ENCODE measurements at places on chromosomes 3 and 15. TPM values are rescaled to one million over a fixed set of nuclear protein-coding genes. Genes with fewer than 3 reads are reported as not detected.

- H3K36me3 ChIP-seq: peaks cover 32% of the 10 kb centered on the region
- H3K27me3 ChIP-seq: no peaks in the 10 kb centered on the region
- peaks cover 52% of the 10 kb centered on the region for H3K4me1 ChIP-seq
- DNase-seq: no peak
Measured at GRCh38 chr3:38124324-38125122, 12.4 kb downstream of the ACAA1 start.

- no peak overlapping the region for H3K4me3 ChIP-seq
- no peak overlapping the region for H3K27ac ChIP-seq
- peaks cover 2% of the 10 kb centered on the region for H3K36me3 ChIP-seq
- H3K4me1 ChIP-seq: no peaks in the 10 kb centered on the region
- no peak for DNase-seq
Measured at GRCh38 chr15:74682954-74683353, 12.9 kb downstream of the EDC3 start.

DNA sequence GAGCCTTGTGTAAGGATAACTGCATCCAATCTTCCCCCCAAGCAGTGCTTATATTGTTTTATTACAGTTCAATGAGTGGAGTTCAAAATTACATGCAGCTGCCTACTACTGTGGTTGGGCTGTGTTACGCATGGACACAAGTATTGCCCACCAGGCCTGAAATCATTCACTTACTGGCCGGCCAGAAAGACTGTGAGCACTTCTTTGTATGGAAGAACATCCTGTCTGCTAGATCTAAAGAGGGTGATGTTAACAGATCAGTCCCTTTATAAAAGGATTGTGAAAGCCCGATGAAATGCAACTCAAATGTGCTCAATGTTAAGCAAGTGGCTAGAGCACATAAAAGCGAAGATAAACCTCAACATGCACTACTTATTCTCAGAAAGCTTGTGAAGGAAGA lies 132.5 kb downstream of the FOXP1 start:
- no peaks in the 10 kb centered on the region for H3K4me1 ChIP-seq
- no peaks in the 10 kb centered on the region for H3K27me3 ChIP-seq
- no peak overlapping the region for H3K27ac ChIP-seq
- no peak overlapping the region for H3K4me3 ChIP-seq

DNA sequence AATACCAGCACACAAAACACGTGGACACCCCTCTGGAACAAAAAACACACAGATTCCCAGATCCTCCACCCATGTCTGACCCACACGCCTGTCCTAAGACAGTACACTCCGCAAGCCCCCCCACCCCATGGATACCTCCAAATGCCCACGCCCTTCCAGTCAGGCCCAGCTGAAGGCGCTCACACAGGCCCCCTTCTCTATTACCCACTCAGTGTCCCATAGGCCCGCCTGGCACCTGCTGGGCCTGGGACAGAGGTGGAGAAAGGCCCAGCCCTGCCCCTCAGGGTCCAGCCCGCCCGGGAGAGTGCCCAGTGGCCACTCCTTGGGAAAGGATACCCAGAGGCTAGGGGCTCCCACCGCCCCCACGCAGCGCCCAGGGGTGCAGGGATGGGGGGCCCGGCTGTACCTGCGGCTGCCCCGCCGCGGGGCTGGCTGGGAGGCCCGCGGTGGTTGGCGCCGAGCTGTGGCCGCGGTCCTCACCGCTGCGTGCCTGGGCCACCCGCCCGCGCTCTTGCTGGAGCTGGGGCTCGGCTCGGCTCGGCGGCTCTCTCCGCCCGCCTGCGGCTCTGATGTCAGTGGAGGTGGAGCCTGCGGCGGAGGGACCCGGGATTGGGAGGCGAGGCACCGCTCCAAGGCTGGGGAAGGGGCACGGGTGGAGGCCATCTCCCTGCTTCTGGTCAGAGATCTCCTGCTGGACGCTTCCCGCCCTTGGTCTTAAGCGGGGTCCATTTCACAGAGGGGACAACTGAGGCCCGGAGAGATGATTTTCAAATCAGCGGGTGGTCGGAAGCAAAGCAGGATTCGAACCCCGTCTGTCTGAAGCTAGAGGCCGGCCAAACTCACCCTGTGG lies at the start of gene CAMK1:
Gene CAMK1, minus strand, starts transcription at position 522 of the 850 bp plus-strand sequence. CDS start 2,198 bp downstream, outside the sequence.
- DNase-seq: peak; percentile 70
- H3K27ac ChIP-seq: peak within 1 kb of the TSS; percentile 88
- H3K36me3 ChIP-seq: peaks cover 4% of the 10 kb centered on the region
- peak within 1 kb of the TSS; percentile 50 for H3K4me3 ChIP-seq
- H3K27me3 ChIP-seq: no peaks in the 10 kb centered on the region
- H3K4me1 ChIP-seq: peaks cover 8% of the 10 kb centered on the region

GRCh38 chr3:138818185-138818860 lies 16.4 kb downstream of the PIK3CB start:
- no peak for DNase-seq
- H3K36me3 ChIP-seq: no peaks in the 10 kb centered on the region
- H3K27me3 ChIP-seq: no peaks in the 10 kb centered on the region
- H3K4me1 ChIP-seq: peaks cover 7% of the 10 kb centered on the region
- H3K4me3 ChIP-seq: no peak overlapping the region

GRCh38 chr3:9553021-9553947 lies at the start of gene LHFPL4:
Gene LHFPL4, minus strand, starts transcription at chr3:9553822. Its CDS starts 1,143 bp downstream, at chr3:9552679.
- H3K36me3 ChIP-seq: no peaks in the 10 kb centered on the region
- peaks cover 9% of the 10 kb centered on the region for H3K27me3 ChIP-seq
- no peak for DNase-seq
- H3K4me3 ChIP-seq: no peak within 1 kb of the TSS

DNA sequence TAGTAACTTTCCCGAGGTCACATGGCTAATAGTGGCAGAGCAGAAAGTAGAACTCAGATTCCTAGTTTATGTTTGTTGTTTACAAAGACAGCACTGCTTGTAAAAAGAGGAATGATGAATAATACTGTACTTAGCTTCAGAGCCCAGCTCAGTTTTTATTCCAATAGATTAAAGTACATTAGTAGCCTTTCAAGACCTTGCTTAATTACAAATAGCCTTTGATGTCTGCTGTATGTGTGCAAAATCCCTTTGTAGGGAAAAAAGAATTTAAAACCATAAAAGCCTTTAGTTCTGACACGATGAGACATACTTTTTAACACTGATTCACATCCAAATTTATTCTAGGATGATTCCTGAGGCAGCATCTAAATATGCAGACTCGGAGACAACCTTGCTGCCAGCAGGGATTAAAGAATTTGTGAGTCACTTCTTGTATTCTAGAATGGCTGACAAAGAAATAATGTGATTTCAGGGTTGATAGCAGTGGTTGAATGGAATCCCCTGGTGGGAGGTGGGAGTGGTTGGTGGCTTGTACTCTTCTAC lies 324.2 kb upstream of the TGFBR2 start:
- H3K27ac ChIP-seq: no peak overlapping the region
- H3K36me3 ChIP-seq: no peaks in the 10 kb centered on the region
- no peaks in the 10 kb centered on the region for H3K4me1 ChIP-seq
- no peaks in the 10 kb centered on the region for H3K27me3 ChIP-seq

DNA sequence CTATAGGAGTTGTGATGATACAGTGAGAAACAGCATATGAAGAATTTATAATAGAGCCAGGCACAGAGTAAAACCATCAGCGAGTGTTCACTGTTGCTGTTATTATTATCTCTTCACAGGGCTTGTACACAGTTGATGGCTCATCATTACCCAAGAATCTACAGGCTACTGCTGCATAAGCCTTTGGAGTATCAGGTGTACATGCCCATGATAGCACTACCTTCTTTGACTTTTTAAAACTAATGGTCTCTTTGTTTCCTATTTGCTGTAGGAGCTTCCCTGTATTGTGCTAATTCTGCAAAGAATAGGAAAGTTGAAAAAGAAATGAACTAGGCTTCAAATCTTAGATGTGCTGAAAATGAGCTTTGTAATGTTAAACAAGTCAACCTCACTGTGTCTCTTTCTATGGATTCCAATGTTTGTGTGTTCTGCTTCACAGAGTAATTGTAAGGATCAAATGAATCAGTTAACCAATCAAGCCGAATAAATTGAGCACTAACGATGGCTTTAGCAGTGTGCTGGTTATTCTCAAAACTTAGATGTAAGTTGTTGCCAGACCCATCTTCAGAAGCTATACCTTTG lies 138.8 kb downstream of the TUSC7 start:
- no peak overlapping the region for H3K4me3 ChIP-seq
- H3K27ac ChIP-seq: no peak overlapping the region
- no peaks in the 10 kb centered on the region for H3K27me3 ChIP-seq
- no peak for DNase-seq
- H3K36me3 ChIP-seq: no peaks in the 10 kb centered on the region
- no peaks in the 10 kb centered on the region for H3K4me1 ChIP-seq

- no peaks in the 10 kb centered on the region for H3K36me3 ChIP-seq
- H3K27ac ChIP-seq: no peak overlapping the region
- no peaks in the 10 kb centered on the region for H3K4me1 ChIP-seq
- DNase-seq: no peak
Measured at GRCh38 chr15:39219608-39220007, 361.3 kb upstream of the THBS1 start.

Gene FOXL2NB
- total RNA-seq: not detected

Gene FSTL1
- 20.8 TPM for total RNA-seq

Gene FAM107A
- 0.05 TPM for total RNA-seq

Gene HRG
- 41.8 TPM for total RNA-seq

Gene ATP10A
- total RNA-seq: 1.8 TPM

Data from liver (tissue), 10 donors.